ENCODE measurements at places on chromosomes 2 and 18.

- DNase-seq, result no peak
Measured at GRCh38 chr2:119937680-119938079, 75.2 kb upstream of the EPB41L5 start.

- DNase-seq, result no peak
Measured at GRCh38 chr2:237459226-237459625, 27.8 kb upstream of the MLPH start.

- no peak for DNase-seq
Measured at GRCh38 chr18:67232406-67232805, 284.1 kb downstream of the DSEL start.

GRCh38 chr2:239295377-239296019 lies 105.3 kb downstream of the HDAC4 start:
- no peak for DNase-seq

GRCh38 chr2:203175371-203175770 lies 63.4 kb upstream of the CYP20A1 start:
- no peak for DNase-seq

Measured in activated CD8-positive, alpha-beta memory T cell treated with anti-CD3 and anti-CD28 coated beads for 24 hours (primary cell).